ENCODE measurements at places on chromosomes 2 and 18.

DNA sequence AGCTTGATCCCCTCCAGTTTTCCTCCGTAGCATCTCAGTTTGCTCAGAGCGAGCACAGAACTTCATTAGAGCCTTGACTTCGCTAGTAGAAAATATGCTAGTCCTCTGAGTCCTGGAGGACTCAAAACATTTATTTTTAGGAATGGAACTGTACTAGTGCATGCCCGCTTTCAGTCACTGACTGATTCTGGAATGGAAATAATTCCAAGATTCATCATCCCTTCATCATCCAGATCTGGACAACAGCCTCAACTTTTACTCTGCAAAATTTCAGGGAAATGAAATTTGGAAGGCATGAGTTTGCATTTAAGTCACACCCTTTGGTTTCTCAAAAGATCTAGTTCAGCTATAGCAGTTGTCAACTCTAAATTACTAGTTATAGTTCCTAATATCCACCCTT, 304.6 kb downstream of the XIRP2 start:
- DNase-seq = no peak

GRCh38 chr18:57943723-57944122, 100.3 kb upstream of the NEDD4L start:
- DNase-seq = no peak

DNA sequence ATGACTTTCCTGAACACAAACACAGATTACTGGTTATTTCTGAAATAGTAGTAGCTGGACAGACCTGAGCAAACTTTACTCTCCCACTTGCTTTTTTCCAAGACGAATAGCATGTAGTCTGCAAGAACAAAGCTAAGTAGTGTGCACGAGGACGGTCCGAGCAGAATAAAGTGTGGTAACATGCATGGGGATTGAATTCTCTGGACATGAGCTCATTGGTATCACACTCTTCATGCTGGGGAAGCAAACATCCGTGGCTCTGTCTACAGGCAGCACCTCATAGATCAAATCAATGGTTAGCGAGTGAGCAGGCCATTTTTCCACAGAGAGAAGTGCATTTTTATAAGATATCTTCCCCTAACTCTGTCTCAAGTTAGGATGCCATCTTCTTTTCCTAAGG, 164.8 kb upstream of the STK17B start:
- DNase-seq = no peak

DNA sequence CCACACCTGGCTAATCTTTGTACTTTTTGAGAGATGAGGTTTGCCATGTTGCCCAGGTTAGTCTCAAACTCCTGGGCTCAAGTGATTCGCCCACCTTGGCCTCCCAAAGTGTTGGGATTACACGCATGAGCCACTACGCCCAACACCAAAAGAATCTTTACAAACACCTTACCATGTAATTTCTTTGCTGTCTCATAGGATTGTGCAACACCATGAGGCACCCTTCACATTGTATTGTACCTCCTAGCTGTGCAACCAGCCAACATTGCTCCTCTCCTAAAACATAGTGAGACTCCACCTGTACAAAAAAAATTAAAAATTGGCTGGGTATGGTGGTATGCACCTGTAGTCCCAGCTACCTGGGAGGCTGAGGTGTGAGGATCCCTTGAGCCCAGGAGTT, 3.1 kb upstream of the MFSD6 start:
- no peak for DNase-seq

DNA sequence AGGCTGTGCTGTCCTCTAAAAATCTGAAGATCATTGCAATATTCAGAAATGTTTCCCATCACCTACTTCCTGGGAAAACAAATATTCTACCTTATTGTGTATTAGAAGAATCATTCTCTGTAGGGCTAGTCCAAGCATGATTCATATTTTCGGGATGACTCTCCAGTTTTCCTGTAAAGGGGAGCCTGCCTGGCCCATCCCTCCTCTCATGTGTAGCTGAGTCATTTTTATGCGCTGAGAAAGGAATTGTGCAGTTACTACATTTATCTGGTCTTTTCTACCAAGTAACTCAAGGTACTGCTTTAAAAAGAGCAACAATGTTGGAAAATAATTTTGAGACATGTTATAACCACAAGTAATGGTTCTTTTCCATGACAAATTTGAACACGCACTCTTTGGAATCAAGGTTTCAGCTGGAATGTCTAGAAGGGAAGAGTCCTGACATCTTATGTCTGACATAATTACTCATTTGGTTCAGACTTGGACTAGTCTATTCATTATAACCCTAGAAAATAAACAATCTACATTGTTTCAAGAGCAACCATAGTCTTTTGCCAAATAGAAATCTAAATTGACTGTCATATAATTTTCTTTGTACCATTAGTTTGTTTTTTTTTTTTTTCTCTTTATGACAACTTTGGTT, 6.6 kb downstream of the DSG3 start:
- DNase-seq = no peak

GRCh38 chr2:94759211-94759610, 112.0 kb upstream of the TEKT4 start:
- DNase-seq = no peak

Measured in stimulated activated CD4-positive, alpha-beta T cell treated with anti-CD3 and anti-CD28 coated beads, TNF-alpha, amount 100 ng/mL, for 4 hours (primary cell).